Stimulated activated CD4-positive, alpha-beta T cell treated with anti-CD3 and anti-CD28 coated beads, Interleukin-1b, Interleukin-23, amount 100 ng/mL, for 1 hour (primary cell): ENCODE measurements at places on chromosomes 7 and 10.

DNA sequence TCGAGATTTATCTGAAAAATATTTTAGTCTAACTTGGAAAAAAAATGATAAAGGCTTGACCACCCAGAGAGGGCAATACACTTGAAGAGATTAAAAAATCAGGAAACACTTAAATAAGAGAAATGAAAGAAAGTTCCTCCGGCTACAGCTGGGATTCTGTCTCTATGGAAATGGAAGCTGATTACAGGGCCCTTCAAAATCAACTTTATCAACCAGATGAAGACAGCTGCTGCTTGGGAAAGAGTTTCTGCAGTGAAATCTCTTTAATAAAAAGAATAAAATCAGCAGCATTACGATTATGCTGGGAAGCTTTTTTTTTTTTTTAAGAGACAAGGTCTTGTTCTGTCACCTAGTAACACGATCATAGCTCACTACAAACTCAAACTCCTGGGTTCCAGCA is 4.5 kb downstream of the RSU1 start:
- no peak for DNase-seq

DNA sequence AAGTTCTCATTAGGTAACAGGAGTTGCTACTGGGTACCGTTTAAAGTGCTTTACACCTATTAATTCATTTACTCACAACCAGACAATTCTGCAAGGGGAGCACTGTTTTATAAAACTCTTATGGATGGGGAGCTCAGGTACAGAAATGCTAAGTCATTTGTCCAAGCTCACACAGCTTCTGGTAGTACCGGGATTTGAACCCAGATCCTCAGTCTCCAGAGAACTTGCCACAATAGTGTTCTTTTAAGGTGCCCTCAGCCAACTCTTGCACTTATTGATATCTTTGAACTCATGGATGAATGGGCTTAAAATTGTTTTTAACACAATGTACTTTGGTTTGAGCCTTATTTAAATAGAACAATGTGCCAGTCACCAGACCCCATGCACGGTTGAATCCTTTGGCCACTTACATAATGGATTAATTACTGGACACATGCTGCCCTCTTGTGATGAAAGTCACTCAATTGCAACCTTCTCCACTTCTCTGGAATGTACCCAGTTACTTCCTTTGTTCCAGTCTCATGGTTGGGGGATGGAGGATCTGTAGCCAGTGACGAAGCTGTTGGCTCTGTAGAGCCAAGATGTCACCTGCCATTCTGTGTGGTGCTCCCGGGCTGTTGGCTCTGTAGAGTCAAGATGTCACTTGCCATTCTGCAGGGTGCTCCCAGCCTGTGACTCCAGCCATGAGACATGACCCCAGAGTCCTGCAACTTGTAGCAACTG is 65.6 kb downstream of the NOD1 start:
- no peak for DNase-seq

- no peak for DNase-seq
Observed at GRCh38 chr10:45532480-45532879, 140.1 kb downstream of the ZFAND4 start.

DNA sequence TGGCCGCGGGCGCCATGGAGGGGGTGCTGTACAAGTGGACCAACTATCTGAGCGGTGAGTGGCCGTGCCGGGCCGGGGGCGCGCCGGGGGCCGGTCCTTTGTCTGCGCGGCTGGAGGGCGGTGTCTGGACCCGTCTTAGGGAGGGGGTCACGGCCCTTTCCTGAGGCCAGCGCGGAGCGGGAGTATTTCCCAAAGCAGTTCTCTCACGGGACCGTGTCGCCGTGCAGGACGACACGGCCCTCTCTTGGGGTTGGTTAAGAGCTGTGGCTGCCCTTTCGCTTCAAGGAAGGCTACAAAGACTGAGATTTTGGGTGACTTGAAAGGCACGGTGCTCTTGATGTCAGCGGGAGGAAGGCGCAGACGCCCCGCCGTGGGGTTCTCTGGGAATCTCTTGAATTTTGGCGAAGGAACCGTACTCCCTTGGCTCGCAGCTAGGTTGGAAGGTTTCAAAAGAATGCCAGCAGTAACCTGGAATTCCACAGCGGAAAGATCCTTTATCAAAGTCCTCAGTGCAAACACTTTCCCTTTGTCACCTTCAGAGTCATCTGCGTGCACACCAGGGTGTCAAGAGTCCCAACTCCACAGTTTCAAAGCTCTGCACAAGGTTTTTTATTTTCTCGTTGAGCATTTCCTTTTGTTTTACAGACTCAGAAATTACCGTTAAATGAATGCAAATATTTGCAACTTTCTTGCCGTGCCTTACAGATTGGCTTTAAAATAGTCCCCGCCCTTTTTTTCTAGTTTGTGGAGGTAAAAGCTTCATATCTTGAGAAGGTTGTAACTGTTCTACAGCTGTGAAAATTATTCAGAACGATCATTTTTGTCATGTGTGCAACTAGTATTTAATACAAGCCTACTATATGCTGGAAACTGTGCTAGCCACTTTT is 780 bp downstream of the PLEKHA8 start:
- DNase-seq = peak; percentile 1

DNA sequence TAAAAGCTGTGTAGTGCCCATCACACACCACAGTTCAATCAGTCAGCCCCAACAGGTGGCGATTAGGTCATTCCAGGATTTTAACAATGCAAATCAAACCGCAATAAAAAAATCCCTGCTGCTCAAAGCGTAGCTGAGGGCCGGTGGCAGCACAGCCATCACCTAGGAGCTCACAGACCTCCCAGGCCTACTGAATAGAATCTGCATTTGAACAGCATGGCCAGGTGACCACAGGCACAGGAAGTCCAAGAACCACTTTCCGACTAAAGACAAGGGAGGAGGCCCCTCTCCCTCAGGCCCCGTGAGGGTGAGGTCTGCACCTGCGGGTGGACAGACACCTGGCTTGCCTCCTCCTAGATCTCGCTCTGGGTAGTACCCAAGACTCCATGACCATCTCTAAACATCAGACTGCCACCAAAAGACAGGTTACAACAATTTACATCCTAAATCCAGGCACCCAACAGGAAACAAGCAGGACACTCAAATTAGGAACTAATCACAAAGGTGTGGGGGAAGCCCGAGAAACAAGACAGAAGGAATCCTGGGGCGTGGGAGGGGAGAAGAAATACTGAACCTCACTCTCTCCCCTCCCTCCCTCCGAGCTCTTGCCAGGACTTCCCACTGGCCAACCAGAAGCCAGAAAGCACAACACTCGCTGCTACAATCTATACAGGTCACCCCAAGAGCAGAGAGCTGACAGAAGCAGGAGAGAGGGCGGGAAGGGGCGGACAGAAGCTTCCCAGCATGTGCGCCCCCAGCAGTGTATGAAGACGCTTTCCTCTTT is 19.2 kb downstream of the GNA12 start:
- DNase-seq = no peak

DNA sequence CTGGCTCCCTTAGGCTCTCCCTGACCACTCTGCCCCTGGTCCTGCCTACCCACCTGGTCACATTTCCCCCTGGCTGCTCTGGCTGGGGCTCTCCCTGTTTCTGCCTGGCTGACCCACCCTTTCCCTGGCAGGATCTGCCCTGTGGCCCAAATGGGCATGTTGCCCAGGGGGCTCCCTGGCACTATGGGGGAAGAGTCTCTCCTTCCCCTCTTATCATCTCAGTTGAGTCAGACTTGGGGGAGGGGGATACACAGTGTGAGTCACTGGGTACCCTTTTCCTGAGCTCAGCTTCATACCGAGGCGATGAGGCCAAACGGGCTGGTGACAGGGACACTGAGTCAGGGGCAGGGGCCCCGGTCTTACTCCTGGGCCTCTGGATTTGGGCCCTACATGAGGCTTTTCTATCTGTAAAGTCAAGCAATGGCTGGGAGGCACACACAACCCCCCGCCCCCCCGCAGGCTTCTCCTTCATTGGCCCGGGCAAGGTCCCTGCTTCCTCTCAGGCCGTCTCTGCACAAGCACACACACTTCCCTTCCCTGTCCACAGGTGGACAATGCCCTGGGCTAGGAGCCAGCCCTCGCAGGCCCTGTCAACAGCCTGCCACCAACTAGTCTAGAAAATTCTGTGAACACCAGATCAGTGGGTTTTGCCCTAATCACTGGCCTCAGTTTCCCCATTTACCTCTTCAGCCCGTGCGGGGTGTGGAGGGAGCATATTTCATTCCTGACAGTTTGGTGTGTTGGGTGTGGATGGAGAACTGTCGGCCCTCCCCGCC is 627 bp upstream of the FLNC start:
- DNase-seq = no peak

DNA sequence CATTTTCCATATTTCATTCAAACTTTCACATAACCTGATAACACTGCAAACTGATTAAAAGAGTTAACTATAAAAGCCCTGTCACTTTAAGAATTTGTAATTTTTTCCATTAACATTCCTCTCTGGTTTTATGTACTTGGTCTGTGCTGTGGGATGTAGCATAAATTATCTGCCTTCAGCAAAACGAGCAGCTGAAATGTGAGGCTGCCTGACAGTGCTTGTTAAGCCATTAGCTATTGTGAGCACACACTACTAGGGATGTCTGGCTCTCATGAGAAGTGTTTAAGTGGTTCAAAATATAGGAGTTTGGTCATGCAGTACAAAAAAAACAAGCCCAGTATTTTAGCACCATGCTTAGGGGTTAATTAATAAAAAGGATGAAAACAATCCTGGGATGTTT is 63.0 kb downstream of the HOXA1 start:
- DNase-seq = no peak

- no peak for DNase-seq
Observed at GRCh38 chr10:78381107-78381506, 347.4 kb downstream of the RPS24 start.

DNA sequence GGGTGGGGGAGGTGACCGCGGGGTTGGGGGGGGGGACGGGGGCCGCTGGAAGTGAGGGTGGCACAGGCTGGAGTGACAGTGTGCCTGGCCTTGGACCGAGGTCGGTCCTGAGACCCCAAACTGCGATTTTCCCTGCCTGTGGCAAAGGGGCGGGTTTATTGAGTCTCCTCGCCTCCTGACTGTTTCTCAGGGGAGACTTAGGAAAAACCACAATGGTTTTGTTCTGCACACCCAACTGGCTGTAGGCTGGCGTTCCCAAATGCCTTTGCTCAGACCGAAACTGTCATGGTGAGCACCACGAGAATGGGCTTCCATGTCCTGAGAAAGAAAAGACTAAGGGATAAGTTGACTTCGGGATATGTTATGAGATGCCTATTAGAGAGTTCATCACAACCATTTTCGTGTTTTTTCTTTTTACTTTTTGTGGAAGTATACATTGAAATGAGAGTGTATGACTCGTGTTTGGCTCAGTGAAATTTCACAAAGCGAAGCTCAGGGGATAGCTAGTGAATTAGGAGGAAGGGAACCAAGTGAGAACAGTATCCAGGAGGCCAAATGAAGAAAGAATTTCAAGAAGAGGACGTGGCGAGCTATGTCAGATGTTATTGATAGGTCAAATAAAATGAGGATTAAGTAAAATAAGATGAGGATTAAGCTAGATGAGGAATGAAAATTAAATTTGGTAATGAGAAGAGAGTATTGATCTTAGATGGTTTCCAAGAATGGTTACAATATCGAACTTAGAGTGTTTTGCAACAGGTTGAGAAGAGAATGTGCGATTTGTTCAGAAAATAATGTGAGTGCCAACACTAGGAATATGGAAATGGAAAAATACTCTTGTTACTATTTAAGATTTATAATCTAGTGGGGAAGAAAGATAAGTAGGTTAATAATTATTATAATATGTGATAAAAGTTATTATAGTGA is 918 bp downstream of the NET1 start:
- DNase-seq = no peak

DNA sequence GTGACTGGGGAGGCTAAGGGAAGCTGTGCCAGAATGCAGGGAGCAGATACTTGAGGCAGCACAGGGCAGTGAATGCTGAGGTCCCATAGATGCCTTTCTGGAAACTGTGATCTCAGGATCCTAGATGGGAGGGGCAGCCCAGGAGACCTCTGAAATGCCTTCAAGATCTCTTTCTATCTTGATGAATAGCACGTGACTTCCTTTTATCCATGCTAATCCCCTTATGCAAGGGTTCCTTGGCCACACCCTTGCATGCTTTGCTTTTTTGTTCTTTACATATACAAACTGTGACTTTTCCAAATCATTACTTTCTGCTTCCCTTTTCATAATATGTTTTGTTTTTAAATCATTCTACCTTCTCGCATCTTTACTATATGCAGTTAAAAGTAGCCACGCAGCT is 14.7 kb downstream of the ATRNL1 start:
- DNase-seq = no peak

DNA sequence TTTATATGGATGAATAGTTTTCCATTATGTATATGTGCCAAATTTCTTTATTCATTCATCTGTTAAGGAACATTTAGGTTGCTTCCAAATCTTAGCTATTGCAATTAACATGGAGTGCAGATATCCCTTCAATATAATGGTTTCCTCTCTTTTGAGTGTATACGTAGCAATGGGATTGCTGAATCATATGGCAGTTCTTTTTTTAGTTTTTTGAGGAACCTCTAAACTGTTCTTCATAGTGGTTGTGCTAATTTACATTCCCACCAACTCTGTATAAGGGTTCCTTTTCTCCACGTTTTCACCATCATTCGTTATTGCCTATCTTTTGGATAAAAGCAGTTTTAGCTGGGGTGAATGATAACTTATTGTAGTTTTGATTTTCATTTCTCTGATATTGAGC is 46.5 kb downstream of the FAS start:
- DNase-seq = no peak

DNA sequence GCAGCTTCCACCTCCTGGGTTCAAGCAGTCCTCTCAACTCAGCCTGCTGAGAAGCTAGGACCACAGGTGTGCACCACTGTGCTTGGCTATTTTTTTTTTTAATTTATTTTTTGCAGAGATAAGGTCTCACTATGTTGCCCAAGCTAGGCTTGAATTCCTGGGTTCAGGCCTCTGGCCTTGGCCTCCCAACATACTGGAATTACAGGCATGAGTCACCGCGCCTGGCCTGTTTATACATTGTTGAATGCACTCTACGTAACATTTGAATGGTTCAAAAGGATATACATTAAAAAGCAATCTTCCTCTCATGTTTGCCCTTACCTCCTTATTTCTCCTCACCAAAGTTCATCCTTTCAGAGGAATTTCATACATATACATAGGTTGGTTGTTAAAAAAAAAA is 7.2 kb upstream of the SNX10 start:
- no peak for DNase-seq

GRCh38 chr10:73837072-73837471 is 25.7 kb upstream of the NDST2 start:
- DNase-seq = no peak

DNA sequence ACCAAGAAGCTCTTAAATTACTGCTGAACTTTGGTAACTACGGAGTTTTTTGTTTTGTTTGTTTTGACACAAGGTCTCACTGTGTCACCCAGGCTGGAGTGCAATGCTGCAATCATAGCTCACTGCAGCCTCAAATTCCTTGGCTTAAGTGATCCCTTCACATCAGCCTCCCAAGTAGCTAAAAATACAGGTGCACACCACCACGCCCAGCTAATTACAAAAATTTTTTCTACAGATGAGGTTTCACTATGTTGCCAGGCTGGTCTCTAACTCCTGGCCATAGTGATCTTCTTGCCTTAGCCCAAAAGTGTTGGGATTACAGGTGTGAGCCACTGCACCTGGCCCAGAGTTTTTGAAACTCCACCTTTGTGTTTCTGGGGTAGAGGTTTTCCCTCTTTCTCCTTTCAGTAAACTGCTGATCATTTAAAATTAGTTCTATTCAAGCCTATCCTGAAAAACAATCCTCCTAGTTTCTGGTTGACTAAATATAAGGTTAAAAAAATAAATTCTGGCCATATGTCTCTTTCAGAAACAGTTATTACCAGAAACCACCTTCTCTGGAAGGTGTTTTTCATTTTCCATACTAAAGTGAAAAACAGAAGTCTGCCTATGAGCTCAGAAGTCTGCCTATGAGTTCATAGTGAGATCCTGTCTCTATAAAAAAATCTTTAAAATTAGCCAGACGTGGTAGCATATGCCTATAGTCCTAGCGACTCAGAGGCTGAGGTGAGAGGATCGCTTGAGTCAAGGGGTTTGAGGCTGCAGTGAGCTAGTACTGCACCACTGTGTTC is 63.9 kb downstream of the VOPP1 start:
- DNase-seq = no peak
